ENCODE measurements at places on chromosomes 4 and X. TPM values are rescaled to one million over a fixed set of nuclear protein-coding genes. Genes with fewer than 3 reads are reported as not detected.

Gene NSG1
- 0.62 TPM for polyA plus RNA-seq

Gene PCYT1B
- polyA plus RNA-seq = 0.22 TPM

Gene AFM
- not detected for polyA plus RNA-seq

Gene CXCL11
- polyA plus RNA-seq = 1.8 TPM

Gene SPARCL1
- polyA plus RNA-seq = 337 TPM

Gene KLF8
- 9.0 TPM for polyA plus RNA-seq

Gene CXCL1
- polyA plus RNA-seq = 6.7 TPM

Gene HSFX4
- not detected for polyA plus RNA-seq

Gene ARX
- polyA plus RNA-seq = 0.06 TPM

Gene SPOCK3
- polyA plus RNA-seq = not detected

Gene KLKB1
- polyA plus RNA-seq = not detected

Gene WAS
- polyA plus RNA-seq = 11.7 TPM

Gene RS1
- not detected for polyA plus RNA-seq

Gene TRO
- 4.3 TPM for polyA plus RNA-seq

Gene NOX1
- not detected for polyA plus RNA-seq

Gene CENPE
- 0.45 TPM for polyA plus RNA-seq

Gene CENPU
- polyA plus RNA-seq = 0.72 TPM

Gene PCDH11X
- not detected for polyA plus RNA-seq

Gene CPE
- 54.2 TPM for polyA plus RNA-seq

Gene DCAF12L2
- polyA plus RNA-seq = 0.04 TPM

Gene ARHGAP36
- polyA plus RNA-seq = not detected

Gene TLL1
- 0.61 TPM for polyA plus RNA-seq
